ENCODE measurements at places on chromosomes 7 and 10.

- DNase-seq = no peak
These were observed 29.6 kb downstream of the SH2D4B start for GRCh38 chr10:80567292-80567691.

DNA sequence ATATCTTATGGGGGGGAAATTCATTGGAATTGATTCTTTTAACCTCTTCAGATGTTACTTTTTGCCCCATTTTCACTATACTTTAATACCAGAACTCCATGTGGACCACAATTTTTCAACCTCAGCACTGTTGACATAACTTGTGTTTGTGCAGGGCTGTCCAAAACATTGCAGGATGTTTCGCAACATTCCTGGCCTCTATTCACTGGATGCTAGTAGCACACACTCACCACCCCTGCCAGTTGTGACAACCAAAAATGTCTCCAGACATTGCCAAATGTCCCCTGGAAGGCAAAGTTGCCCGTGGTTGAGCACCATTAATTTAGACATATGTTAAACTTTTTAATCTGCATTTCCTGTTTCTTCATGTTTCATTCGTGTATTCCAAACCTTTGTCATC lies 234.7 kb downstream of the GFRA1 start:
- DNase-seq = no peak

DNA sequence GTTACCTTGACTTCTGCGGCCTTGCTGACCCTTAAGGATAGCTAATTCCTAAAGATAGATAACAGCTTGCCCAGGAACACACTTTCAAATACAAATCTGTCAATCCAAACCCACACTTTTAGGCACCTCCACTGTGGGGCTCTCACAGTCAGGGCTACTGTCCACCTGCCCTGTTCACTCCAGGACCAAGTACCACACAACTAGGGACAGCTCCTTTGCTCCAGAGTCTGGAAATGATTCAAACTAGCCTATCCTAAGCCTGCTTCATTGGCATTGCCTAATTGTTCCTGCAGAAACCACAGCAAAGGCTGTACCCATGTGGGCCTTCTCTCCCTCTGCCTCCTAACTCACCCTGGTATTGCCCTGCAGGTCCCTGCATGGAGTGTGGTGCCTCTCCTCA lies 538.9 kb upstream of the IGFBP3 start:
- no peak for DNase-seq

GRCh38 chr10:22534849-22535604 lies 179.4 kb downstream of the PIP4K2A start:
- no peak for DNase-seq

- DNase-seq = no peak
These were observed 124.7 kb downstream of the CFAP58 start for GRCh38 chr10:104478380-104478779.

- DNase-seq = no peak
These were observed 187.4 kb upstream of the AGR3 start for GRCh38 chr7:17069146-17069545.

GRCh38 chr7:33183504-33183903 lies 54.1 kb downstream of the BBS9 start:
- no peak for DNase-seq

DNA sequence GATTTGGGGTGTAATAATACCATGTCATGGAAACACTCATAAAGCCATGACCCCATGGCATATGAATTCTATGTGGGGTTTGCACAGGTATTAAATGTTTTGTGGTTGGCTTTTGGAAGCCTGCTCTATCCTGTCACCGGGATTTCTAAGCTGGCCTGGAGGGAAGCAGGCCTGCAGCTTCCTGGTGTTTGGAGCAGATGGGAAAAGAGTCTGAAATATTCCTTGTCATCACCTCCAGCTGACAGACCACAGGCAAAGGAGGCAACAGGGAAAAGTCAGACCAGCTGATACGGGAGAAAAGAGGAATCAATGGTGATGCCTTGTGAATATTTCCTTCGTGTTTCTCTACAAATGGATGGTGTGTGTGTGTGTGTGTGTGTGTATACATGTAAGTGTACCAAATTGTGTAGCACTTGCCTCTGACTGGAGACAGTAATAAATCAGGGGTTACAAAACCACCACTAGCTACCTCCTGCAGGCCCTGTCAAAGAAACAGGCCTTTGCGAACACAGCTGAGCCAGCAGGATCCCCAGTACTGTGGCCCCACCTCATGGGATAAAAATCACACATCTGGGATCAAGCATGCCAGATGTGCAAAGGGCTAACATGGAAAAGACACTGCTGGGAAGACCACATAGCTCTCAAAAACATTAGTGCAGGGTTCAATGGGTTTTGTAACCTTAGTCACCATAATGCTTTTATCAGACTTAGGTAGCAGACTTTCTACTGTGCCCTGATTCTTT lies 120.8 kb upstream of the HPS1 start:
- DNase-seq = no peak

Data from B cell (primary cell).